Right lobe of liver (tissue), 6 donors: ENCODE measurements at places on chromosomes 7 and 10.

DNA sequence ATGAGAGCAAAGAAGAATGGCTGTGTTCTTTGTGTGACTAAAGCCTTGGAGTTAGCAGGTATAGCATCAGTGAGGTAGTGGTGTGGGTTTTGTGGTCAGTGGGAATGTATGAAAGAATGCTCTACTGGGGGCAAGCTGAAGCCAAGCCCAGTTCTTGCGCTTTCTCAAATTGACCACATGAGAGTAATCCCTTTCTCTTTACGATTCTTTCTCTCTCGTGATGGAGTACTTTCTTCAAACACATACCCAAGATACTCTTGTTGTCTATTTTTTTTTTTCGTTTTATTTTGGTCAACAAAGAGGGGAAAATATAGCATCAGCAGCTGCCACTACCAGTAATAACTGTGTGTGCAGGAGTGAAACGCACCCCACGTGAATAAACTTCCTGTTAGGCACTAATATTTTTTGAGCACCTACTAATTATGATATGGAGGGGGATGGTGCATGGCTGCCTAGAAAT, 8.4 kb upstream of the PANK1 start:
- H3K27me3 ChIP-seq: no peaks in the 10 kb centered on the region
- no peak overlapping the region for H3K27ac ChIP-seq
- DNase-seq: no peak
- H3K4me3 ChIP-seq: no peak overlapping the region
- no peaks in the 10 kb centered on the region for H3K36me3 ChIP-seq

GRCh38 chr7:115292381-115292780, 370.5 kb downstream of the MDFIC start:
- no peaks in the 10 kb centered on the region for H3K4me1 ChIP-seq
- no peak overlapping the region for H3K4me3 ChIP-seq
- H3K27ac ChIP-seq: no peak overlapping the region
- H3K27me3 ChIP-seq: no peaks in the 10 kb centered on the region

- no peaks in the 10 kb centered on the region for H3K27me3 ChIP-seq
- no peak overlapping the region for H3K4me3 ChIP-seq
- no peaks in the 10 kb centered on the region for H3K36me3 ChIP-seq
- H3K4me1 ChIP-seq: no peaks in the 10 kb centered on the region
- no peak for DNase-seq
Measured at GRCh38 chr7:117560030-117560429, 80.2 kb downstream of the CFTR start.

- H3K27me3 ChIP-seq: no peaks in the 10 kb centered on the region
- no peak overlapping the region for H3K27ac ChIP-seq
- DNase-seq: no peak
- H3K4me3 ChIP-seq: no peak overlapping the region
- no peaks in the 10 kb centered on the region for H3K4me1 ChIP-seq
- no peaks in the 10 kb centered on the region for H3K36me3 ChIP-seq
Measured at GRCh38 chr7:158651968-158652565, 52.5 kb downstream of the NCAPG2 start.

DNA sequence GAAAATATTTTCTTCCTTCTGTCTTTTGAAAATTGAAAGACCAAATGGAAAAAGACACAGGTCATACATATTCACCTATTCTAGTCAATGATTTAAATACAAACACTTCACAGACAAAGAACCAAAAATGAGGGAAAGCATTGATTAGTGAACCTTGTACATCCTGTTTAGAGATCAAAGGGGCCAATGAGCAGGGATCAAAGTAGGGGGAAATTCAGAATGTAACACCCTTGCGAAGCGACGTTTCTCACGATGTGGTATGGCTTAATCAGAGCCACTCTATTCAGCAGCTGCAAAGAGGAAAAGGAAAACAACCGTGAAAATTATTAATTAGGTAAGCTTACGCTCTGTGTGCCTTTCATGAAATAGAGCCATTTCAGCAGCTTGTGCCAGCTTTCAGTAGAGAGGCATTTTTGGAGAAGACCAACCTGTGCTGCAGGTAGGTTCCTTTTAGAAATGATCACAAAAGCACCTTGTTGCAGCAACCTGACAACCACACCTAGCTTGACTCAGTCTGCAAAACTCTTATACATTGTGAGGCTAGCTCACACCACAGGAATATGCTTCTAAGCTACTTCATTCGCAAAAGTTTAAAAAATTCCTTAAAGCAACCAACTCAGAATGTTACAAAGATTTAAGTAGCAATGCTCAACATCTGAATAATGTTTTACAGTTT, 78.0 kb downstream of the DKK1 start:
- H3K4me1 ChIP-seq: no peaks in the 10 kb centered on the region
- H3K4me3 ChIP-seq: no peak overlapping the region
- H3K27ac ChIP-seq: no peak overlapping the region
- no peaks in the 10 kb centered on the region for H3K27me3 ChIP-seq
- H3K36me3 ChIP-seq: no peaks in the 10 kb centered on the region

DNA sequence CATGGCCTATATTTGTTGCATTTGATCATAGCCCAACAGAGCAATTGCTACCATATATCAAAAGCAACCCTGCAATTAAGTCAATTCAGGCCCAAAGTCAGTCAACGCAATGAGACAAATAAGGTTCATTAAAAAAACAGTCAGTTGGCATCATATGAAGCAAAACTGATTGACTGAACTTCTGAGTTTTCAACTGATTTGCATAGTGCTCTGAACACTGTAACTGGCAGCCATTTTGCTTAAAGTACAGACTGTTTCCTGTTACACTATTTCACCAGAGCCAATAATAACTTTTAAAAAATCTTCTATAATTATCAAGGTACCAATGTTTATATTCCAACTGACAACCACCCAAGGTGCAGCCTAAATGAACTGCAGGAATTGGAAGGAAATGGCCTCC, 68.4 kb upstream of the RAPGEF5 start:
- H3K36me3 ChIP-seq: no peaks in the 10 kb centered on the region
- no peaks in the 10 kb centered on the region for H3K27me3 ChIP-seq
- no peak overlapping the region for H3K27ac ChIP-seq
